ENCODE measurements at places on chromosomes 4 and X.

DNA sequence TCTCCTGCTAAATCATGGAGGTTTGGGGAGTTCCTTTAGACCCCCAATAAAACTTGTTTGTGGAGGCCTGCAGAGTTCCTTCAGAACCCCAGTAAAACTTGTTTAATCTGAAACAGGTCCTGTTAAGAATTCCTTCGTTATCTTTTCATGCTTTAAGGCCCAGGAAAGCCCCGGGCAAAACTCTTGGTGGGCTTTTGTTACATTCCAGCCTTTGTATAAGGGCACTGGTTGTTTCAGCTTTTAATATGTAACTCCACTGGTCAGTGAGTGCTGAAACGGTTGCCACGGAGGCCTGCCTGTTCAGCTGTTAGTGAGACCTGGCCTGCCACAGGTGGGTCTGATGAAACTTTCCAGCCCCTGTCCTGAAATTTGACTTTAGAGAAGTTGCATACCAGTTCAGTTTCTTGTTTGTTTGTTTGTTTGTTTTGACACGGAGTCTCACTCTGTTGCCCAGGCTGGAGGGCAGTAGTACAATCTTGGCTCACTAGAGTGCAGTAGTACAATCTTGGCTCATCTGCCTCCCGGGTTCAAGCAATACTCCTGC, 12.4 kb upstream of the DHRSX start:
- no peak for DNase-seq

GRCh38 chrX:98338544-98338943, 1454.8 kb downstream of the RPA4 start:
- DNase-seq, result no peak

DNA sequence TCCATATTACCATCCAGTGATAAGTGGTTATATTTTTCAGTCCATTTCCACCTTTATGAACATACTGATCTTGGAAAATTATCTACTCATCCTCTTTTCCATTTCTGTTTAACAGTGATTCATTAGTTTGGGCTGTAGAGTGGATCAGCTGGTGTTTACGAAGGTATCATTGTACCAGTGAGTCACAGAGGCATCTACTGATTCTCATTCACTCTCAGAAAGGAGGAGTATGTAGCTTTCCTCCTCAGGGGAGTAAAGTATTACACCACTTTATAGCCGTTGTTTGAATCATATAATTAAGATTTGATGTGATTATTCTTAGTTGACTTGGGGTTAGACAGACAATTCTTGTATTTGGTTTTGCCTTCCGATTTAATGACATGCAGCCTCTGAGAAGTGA, 74.7 kb downstream of the GALNT7 start:
- no peak for DNase-seq

- no peak for DNase-seq
Measured at GRCh38 chr4:165207016-165207430, 338 bp upstream of the KLHL2 start.

GRCh38 chrX:10667143-10667542, 46.8 kb upstream of the MID1 start:
- no peak for DNase-seq

GRCh38 chr4:101218346-101218745, 129.0 kb downstream of the PPP3CA start:
- DNase-seq, result no peak

DNA sequence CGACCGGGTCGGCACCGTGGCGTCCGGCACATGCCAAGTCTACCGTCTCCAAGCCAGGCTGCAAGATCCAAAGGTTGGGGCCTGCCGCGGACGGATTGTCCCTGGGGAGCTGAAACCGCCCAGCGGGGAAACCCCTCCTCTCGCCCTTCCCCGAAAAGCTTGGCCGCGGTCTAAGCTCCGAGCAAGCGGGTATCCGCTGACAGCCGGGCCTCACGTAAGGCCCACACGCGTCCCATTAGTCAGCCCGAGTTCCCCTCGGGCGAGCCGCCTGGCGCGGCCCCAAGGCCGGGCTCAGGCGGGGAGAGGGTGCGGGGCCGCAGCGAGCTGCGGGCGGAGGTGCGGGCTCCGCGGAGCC, 6.8 kb upstream of the BCOR start:
- no peak for DNase-seq

Measured in activated naive CD8-positive, alpha-beta T cell treated with anti-CD3 and anti-CD28 coated beads, Interleukin-2, amount 50 U/mL, for 16 hours (primary cell).